ENCODE measurements at places on chromosomes 3 and 15.

DNA sequence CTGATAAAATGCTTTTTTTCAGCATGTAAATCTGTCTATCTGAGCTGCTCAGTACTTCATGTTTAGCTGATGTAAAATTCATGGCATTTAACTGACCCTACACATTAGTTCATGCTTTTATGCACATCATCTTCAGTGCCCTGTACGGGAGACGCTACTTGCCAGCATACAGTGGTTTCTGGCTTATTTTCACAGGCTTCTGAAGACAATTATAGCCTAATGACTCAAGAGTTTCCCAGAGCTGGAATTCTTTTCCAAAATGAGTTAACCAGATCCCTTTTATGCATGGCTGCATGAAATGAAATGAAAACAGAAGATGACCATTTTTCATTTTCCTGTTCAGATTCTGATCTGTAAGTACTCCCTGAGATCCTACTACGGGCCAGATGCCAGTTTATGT, 1061.5 kb downstream of the ROBO2 start:
- DNase-seq = no peak

GRCh38 chr15:85745525-85746150, 49.1 kb downstream of the KLHL25 start:
- DNase-seq = no peak

DNA sequence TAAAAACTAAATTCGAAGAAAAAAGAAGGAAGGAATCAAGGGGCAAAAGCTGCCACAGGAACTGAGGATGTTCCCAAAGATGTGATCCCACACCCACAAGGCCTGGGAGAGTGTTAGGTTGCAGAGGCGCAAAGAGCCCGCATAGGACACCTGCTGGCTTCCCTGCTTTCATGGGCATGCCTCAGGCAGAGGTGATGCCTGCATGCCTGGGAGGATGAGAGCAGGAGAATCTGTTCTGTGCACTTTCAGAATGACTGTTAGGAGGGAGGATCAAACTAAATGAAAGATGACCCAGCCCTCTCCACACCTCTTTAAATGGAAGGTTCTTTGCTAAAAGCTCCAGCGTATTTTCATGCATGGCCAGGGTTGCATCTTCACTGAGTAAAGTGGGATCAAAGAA, 162.4 kb downstream of the PLCL2 start:
- no peak for DNase-seq

DNA sequence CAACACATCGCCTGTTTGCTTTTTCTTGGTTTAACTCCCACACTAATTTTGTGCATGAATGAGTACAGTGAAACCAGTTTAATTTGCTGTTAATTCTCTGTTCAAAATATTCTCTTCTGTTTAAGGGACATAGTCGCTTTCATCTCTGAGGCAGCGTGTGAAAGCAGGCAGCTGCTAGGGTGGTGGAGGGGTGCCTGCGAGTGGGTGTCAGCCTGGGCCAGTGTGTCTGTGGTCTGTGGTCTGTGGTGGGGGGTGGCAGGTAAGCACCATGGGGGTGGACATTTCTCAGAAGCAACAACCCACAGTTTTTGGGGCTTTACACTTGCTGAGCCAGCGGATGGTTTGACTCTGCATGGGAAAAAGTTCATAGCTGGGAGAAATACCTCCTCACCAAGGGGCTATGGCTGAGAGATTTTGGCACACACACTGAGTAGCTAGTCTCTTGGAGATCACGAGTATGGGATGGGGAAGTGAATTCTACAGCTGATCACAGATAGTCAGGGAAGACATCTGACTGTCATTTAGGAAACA, 109.2 kb downstream of the EPHB1 start:
- DNase-seq = no peak

DNA sequence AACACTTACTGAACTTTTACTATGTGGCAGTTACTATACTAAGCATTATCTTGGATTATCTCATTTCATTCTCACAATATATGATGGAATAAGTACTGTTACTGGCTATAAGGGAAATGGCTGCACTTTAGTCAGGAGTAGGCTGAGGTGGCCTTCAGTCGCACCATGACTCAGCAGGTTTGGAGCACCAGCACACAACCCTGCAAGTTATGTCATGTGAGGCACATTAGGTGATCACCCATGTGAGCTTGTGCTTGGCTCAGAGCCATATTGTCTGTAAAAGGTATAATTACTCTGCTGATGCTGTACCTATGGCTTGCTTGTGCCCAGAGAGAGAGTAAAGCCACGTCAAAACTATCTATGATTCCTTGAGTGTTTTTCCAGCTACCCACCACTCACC, 54.1 kb upstream of the TIPARP start:
- DNase-seq = no peak

GRCh38 chr15:63192619-63193206, 3.3 kb downstream of the RAB8B start:
- no peak for DNase-seq

DNA sequence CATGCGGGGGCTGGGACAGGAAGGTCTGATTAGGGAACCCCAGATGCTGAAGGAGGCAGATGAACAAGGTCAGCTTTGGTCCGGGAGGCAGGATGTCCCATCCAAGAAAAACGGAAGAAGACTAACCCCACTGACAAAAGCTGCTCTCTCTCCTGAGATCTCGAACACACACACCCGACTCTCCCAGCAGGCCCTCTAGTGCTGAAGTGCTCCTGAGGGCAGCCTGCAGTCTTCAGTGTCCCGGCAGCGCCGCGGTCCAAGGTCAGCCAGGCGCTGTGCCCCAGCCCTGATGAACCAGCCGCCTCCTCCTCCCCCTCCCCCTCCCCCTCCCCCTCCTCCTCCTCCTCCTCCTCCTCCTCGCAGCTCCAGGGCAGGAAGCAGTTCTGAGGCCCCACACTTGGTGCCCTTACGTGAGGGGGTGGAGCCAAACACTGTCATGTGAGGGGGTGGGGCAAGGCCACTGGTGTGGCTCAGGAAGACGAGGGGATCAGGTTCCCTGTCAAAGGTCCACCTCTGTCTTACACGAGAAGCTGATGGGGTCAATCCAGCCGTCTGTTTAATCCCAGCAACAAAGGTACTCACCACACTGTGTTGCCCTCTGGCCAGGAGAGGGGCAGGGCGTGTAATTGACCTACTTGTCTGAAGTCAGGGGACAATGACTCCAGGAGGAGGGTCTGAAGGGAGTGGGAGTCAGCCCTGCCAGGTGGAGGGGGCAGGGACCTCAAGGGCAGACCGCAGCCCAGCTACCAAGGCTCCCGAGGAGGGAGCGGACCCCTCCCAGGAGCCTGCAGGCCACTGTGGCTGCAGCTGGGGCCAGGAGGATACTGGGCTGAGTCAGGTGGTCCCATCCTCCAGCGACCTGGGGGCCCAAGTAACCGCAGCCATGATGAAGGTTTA, 34.3 kb downstream of the PRR23E start:
- no peak for DNase-seq

DNA sequence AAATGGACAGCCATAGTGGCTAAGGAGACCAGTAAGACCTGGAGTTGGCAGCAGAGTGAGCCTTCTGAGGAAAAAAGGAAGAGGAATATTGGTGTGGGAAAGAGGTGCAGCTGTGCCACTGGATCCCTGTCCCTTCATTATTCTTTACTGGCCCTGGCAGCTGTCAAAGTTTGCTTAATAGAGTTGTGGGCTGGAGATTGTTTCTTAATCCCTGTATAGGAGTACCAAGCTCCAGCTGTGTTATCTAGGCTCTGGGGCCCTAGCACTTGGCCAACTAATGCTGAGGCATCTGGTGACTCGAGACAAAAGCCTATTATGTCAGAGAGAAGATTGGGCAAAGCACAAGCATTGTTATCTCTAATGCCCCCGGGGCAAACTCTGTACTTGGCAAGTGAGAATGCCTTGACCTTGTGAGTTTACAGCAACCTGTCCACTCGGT, 61.4 kb downstream of the ZNF609 start:
- no peak for DNase-seq

- DNase-seq = no peak
These were observed 31.3 kb upstream of the SPTBN5 start for GRCh38 chr15:41925086-41925608.

DNA sequence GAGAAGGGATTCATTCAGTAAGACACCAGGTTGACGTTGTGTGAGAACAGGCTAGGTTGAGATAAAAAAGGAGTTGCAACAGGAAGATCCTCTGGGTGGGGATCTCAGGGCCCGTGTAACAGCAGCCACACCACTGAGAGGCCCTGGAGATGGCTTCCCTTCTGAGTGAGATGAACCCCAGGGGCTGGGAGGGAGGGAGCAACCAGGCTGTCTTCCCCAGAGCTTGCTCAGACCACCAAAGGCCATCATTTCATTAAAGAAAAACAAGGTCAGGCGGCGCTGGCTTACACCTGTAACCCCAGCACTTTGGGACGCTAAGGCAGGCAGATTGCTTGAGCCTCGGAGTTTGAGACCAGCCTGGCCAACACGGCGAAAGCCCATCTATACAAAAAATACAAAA, 187.7 kb downstream of the ATP10A start:
- DNase-seq = no peak
